ENCODE measurements at places on chromosomes 1 and 21.

DNA sequence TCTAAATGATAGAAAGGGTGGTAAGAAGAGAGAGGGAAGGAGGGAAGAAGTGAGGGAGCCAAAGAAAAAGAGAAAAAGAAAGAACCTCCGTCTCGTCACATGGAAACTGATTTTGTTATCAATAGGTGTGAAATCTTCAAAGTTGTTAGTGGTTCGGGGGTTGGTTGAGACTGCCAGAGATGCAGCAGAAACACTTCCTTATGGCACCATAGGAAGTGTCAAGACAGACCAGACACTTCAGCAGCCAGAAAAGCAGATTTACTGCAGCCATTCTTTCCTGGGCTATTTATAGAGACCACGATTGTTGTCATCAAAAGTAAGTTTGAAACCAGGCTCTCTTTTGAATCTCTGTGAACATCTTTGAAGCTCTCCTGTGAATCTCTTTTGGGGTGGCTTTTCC, 150.5 kb downstream of the PLPPR5 start:
- no peak for DNase-seq
- no peaks in the 10 kb centered on the region for H3K27me3 ChIP-seq
- no peak overlapping the region for H3K27ac ChIP-seq
- H3K36me3 ChIP-seq = no peaks in the 10 kb centered on the region
- H3K4me1 ChIP-seq = peaks cover 4% of the 10 kb centered on the region

DNA sequence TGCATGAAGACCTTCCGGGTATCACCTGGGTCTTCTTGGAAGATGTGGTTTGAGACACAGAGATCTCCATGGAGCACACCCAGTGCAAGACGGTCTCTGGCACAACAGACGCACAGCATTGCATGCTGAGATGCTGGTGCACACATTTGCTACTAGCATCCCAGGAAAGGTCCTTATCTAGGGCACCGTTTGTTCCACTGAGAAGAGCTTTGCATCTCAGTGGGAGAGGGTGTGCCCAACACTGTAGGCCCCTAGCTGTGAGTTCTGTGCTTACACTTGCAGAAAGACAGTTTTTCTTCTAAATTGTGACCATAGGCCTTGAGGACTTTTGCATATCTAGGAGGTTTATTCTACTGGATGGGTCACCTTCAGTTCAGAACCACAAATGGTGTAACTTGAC, 554.1 kb downstream of the MATN1 start:
- H3K4me3 ChIP-seq = no peak overlapping the region
- no peaks in the 10 kb centered on the region for H3K4me1 ChIP-seq
- no peaks in the 10 kb centered on the region for H3K36me3 ChIP-seq
- no peak overlapping the region for H3K27ac ChIP-seq

DNA sequence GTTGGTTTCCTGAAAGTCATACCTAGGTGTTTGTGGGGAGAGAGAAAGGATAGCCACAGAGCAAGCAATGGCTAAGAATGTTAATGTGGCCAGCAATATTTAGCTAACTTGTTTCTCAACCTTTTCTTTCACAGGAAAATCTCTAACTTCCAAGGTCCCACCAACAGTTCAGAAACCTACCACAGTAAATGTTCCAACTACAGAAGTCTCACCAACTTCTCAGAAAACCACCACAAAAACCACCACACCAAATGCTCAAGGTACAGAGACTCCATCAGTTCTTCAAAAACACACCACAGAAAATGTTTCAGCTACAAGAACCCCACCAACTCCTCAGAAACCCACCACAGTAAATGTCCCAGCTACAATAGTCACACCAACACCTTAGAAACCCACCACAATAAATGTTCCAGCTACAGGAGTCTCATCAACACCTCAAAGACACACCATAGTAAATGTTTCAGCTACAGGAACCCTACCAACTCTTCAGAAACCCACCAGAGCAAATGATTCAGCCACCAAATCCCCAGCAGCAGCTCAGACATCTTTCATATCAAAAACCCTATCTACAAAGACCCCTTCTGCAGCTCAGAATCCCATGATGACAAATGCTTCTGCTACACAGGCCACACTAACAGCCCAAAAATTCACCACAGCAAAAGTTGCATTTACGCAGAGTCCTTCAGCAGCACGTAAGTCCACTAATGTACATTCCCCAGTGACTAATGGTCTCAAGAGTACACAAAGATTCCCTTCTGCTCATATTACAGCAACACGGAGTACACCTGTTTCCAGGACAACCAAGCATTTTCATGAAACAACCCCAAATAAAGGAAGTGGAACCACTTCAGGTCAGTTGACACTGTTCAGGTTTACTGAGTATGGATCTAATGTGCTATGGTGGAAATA, 15.3 kb downstream of the CD55 start:
- DNase-seq = peak; percentile 39
- peaks cover 20% of the 10 kb centered on the region for H3K4me1 ChIP-seq
- H3K36me3 ChIP-seq = peaks cover 27% of the 10 kb centered on the region
- peak overlapping the region; percentile 56 for H3K27ac ChIP-seq
- H3K27me3 ChIP-seq = no peaks in the 10 kb centered on the region
- H3K4me3 ChIP-seq = no peak overlapping the region

GRCh38 chr1:88867743-88868521, 23.4 kb downstream of the GTF2B start:
- H3K27me3 ChIP-seq = no peaks in the 10 kb centered on the region
- H3K27ac ChIP-seq = no peak overlapping the region
- H3K36me3 ChIP-seq = peaks cover 13% of the 10 kb centered on the region
- no peaks in the 10 kb centered on the region for H3K4me1 ChIP-seq

All from common myeloid progenitor, CD34-positive (primary cell).